ENCODE measurements at places on chromosomes 7 and 10.

- no peak for DNase-seq
Observed at GRCh38 chr7:69674701-69675182, 76.5 kb downstream of the AUTS2 start.

DNA sequence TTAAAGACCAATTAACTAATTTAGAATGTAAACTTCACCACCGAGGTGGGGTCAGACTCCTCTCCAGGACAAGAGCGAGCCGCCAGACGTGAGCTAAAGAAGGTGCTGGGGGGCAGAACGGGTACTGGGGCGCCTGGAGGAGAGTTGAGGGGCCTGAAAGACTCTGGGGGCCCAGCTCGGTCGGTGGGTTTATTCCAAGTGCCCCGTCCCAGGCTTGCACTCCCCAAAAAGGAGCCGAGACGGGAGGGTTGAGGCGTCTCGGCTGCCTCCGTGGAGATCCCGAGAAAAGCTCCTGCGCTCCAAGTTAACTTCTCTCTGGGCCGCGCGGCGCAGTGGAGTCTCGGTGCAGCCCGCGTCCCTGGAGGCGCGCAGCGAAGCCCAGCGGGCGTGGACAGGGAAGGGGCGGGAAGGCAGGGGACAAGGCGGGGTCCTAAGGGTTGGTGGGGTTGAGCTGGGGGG, 553.3 kb downstream of the TFEC start:
- no peak for DNase-seq

DNA sequence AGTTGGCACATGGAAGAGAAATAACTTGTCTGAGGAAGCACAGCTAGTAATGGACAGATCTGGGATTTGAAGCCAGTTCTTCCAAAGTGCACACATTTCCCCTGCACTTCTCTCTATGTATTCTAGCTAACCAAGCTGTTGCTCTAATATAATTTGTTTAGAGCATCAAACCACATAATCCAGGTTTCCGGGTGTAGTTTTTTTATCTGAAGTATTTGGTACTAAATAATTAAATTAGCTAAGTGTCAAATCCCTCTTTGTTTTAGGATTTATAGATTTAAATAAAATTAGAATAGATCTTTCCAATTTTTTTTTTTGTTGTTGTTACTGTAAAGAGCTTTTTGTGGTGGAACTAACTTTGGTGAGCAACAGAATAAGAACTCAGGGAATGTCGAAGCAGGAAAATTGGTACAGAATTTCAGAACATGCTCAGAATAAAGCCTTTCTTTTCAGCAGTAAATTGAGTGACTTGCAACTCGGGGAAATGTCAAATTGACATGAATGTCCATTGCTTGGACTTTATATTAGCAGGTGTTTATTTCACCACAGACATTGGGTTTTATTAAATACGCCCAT, 33.7 kb downstream of the CAMK1D start:
- no peak for DNase-seq

DNA sequence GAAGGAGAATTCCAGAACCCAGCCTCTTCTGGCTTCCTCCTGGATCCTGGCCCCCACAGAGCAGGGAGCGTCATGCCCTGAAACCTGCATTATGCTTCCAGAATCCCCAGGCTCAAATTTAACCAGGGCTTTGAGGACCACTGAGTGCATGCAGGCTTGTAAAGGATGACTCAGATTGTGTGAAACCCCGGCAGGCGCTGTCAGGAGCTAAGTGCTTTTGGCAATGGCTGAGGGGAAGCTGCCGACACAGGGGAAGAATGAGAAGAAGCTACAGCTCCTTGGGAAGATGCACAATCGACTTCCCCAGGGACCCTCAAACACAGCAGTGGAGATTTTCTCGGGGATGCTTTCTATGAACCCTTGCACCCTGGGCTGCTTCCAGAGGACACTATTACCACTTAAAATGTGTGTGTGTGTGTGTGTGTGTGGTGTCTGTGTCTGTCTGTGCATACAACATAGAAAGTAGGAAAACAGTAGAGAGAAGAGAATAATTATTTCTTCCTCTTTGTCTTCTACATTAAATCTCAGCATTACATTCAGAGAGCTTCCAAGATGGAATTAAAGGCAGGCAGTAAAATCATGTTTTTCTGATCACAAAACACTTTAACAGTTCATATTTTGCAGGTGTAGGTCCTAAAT, 183.5 kb upstream of the INHBA start:
- DNase-seq, result no peak

DNA sequence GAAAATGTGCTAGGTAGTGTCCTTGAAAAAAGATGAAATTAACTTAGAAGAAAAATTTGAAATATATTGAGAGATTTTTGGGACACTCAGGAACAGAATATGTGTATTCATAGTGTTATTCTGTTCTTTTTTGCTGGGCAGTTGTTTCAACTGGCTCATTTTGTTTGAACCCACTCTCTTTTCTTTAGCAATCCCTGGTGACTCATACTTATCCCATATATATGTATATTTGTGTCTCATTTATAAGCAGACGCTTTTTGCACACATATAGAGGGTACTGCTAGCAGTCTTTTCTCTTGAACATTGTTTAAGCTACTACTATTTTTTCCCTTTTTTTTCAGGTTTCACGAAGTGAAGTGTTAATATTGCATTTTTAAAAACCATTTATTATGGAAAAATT, 1.9 kb downstream of the EXOC6 start:
- DNase-seq, result no peak

GRCh38 chr7:96596120-96596826, 113.4 kb downstream of the SEM1 start:
- DNase-seq, result peak; percentile 47

GRCh38 chr7:18040196-18040595, 12.6 kb upstream of the PRPS1L1 start:
- peak; percentile 89 for DNase-seq

DNA sequence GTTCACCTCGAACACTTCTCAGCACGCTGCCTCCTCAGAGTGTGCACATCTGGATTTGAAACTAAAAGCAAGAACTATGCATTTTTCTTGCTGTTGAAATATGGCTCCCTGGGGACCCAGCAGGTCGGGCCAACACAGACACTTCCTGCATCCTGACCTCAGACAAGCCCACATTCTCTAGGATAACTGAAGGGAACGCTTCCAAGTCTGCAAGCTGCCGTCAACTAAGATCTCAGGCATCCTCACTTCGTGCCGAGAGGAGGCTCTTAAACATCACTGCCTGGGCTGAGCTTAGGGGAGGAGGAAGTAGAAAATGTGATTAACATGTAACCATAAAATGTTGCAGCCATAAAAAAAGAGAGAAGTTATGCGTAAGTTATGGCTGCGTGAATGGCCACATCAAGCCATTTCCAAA, 65.5 kb downstream of the PYROXD2 start:
- no peak for DNase-seq

- peak; percentile 58 for DNase-seq
Observed at GRCh38 chr7:100583132-100584053, 2.5 kb downstream of the LRCH4 start.
